ENCODE measurements at places on chromosomes 6 and 20.

DNA sequence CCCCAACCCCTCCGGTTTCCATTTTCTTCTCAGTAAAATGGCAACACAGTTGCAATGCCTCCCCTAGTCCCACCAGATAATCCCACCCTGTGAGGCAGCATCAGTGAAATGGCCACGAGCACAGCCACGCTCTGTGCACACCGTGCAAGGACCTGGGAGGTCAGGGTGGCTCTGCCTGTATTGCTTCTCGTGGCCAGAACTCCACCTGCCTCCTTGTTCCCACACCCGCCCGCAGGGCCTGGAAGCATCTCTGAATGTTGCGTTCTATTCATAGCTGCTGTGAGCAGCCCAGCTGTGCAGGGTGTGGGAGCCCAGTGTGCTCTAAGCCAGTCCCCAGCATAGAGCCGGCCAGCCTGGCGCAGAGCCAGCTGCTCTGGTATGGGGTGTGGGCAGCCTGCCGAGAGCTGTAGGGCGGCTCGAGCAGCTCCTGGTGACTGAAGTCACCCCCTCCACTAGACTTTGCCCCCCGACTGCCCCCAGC, 161.1 kb downstream of the DLL1 start:
- DNase-seq, result no peak

- no peak for DNase-seq
These were observed 15.0 kb downstream of the BLTP3A start for GRCh38 chr6:34806738-34807453.

GRCh38 chr6:129617986-129618385, 92.0 kb downstream of the ARHGAP18 start:
- DNase-seq, result no peak

DNA sequence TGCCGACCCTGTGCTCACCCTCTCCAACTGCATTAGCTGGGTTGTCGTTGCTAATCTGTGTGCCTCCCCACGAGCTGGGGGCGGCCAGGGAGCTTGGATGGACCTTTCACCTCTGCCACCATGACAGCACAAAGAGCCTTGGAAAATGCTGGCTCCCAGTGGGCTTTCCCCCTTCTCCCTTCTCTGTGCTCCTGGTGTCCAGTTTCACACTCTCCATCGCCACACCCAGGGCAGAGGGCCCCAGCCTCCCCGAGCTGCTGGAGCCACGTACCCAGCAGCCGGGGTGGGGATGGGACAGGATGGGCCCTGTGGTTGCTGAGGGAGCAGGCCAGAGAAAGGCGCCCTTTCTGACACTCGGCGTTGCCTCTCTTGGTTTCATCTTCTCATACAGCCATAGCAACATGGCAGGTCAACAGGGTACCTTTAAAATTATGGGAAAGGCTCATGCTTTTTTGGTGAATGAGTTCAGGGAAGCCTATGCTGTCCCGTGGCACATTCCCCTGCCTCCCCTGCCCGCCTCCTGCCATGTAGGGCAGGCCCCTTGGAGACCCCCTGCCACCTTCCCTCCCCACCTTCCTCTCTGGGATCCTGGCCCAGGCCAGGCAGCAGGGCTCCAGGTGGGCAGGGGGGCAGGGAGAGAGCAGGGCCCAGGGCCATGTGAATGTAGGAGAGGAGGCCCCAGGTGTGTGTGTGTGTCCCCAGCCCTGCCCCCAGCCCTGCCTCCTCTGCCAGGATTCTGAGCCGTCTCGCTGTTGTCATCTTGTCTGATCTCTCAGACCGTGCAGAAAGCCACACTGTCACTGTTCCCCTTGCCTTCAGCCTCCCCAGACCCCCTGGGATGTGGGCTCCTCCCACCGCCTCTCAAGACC, 85.2 kb upstream of the CCDC167 start:
- DNase-seq, result no peak

GRCh38 chr20:32780749-32781655, 18.8 kb downstream of the DNMT3B start:
- DNase-seq, result no peak

DNA sequence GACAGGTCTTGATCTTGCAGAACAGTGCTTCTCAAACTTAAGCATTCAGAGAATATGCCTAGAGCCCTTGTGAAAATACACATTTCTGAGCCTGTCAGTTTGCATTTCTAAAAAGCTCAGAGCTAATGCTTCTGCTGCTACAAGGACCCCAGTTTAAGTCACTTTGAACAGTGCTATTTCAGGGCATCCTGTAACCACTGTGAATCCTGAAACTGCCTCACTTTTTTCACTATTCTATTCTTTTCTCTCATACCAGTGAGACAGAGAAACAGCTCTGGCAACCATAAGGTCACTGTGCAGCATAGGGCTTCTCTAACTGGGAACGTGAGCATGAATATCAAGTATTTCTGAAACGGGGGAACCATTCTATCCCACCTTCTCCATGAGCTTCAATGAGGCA, 51.2 kb downstream of the LGSN start:
- DNase-seq, result no peak

GRCh38 chr6:53433261-53433950, 84.7 kb upstream of the ELOVL5 start:
- DNase-seq, result no peak

- DNase-seq, result no peak
These were observed 76.2 kb downstream of the ISM1 start for GRCh38 chr20:13297147-13297899.

GRCh38 chr6:39653612-39654011, 71.6 kb downstream of the KIF6 start:
- DNase-seq, result no peak

GRCh38 chr20:3101737-3102574, 17.4 kb upstream of the AVP start:
- DNase-seq, result no peak

DNA sequence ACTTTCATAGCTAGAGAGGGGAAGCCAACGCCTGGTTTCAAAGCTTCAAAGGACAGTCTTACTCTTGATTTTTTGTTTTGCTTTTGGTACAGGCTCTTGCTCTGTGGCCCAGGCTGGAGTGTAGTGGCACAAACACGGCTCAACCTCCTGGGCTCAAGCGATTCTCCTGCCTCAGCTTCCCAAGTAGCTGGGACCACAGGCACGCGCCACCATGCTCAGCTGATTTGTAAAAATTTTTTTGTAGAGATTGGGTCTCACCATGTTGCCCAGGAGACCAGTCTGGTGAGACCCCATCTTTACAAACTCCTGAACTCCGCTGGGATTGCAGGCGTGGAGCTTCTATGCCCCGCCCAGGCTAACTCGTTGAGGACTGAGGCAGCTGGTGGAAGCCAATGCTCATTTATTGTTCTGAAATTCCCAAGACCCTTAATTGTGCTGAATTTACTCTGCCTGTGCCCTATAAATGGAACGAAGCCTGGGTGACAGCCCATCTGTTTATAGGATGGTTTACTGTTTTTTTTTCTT, 18.0 kb downstream of the SRSF3 start:
- DNase-seq, result no peak

DNA sequence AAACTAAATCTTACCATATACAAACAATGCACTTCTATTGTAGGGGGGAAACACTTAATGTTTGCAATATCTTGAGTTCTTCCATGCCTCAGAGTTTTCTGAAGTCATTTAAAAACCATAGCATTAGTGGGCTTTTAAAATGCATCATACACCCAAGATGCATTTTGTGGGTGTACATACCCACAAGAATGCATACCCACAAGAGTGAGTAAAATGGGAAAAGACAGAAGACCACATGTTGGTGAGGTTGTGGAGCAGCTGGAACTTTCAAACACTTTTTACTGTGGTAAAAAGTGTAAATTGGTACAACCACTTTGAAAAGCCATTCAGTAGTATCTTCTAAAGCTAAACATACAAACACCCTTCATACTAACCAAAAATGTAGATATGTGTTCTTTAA, 57.5 kb downstream of the CYB5R4 start:
- DNase-seq, result no peak

DNA sequence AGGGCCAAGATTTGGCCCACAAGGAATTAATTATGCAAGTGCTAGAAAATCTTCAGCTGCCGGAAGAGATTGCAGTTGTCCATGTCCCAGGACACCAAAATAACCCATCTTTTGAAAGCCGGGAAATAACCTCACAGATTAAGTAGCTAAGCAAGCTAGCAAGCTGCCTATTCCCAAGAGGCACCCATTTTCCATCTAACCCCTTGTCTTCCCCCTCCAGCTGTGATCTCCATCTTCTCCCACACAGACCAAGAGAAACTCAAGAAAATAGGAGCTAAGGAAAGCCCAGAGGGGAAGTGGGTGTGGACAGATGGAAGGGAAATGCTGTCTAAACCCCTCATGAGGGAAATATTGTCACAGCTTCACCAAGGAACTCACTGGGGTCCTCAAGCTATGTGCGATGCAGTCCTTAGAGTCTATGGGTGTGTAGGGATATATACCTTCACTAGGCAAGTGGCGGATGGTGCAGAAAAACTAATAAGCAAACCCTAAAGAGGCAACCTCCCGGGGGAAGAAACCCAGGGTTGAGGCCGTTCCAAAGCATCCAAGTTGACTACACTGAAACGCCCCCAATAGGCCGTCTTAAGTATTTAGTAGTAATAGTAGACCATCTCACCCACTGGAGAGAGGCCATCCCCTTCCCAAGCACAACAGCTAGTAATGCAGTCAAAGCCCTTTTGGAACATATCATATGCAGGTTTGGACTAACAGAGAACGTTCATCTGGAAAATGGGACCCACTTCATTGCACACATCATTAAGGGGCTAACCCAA, 64.3 kb upstream of the PRSS16 start:
- DNase-seq, result no peak

DNA sequence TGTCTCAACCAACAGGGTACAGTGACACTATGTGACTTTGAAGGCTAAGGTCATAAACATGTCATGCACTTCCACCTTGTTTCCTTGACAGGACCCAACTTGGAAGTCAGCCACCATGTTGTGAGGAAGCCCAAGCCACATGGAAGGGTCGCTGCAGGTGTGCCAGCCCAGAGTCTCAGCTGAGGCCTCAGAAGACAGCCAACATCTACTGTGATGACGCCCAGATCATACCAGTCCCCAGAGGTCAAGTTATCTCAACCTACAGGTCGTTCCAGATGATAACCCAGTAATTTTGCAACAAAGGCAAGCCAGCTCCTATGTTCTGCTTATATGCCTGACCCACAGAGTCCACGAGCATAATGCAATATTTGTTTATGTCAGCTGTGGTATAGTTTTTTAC, 376.0 kb upstream of the AGPAT4 start:
- no peak for DNase-seq

GRCh38 chr20:45581702-45582101, 2.6 kb upstream of the WFDC8 start:
- DNase-seq, result no peak
